ENCODE measurements at places on chromosomes 11 and 22.

- no peak for DNase-seq
These were observed 18.8 kb upstream of the P4HA3 start for GRCh38 chr11:74330075-74330858.

- DNase-seq: no peak
These were observed 92.5 kb upstream of the OR4B1 start for GRCh38 chr11:48123934-48124755.

GRCh38 chr11:73795925-73796632 lies 8.4 kb downstream of the MRPL48 start:
- DNase-seq: no peak

DNA sequence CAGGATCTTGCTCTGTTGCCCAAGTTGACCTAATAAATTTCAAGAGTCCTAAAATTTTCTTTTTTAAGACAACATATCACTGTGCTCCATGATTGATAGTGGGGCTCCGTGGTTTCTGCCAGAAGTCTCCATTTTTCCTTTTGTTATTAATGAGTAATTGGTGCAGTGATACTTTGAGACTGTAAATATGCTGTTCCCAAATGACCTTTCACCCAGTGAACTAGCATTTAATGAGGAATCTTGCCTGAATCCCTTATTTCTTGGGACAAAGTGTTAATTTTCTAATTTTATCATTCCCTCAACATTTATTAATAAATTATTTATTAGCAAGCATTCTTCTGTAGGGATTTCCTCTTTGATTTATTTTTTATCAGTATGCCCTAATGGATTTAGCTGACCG lies 2.3 kb upstream of the DHCR7 start:
- no peak for DNase-seq

DNA sequence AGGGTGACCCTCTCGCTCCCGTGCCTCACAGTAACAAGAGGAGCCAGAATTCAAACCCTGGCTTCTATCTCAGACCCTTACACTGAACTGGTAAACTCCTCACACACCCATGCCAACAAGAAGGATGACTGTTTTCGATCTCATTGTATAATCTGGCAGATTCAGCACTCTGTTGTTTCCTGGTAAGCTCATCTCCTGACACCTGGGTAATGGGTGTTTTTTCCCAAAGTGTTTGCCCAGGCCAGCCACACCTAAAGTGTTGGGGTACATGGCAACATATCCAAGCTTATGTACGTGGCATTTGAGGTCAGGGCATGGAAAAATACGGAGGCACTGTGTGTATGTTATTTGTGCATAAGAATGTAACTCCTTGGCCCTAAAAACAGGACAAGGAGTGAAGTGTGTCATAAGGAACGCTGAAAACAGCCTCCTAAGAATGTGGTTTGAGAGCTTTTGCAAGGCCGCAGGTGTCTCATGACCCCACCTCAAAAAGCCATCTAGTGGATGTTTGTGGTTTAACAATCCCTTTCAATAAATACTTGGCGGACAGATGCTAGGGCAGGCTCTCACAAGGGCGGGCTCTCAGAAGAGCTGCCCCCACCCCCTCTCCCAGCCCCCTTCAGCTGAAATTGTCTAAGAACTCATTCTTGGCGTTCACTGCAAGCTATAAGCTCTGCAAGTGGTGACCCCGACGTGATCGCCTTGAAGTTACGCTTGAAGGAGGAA lies at the start of gene MS4A15:
MS4A15 (plus strand) TSS at position 561 of the 726 bp plus-strand sequence. CDS start 6,867 bp downstream, outside the sequence.
- DNase-seq: no peak

- DNase-seq: no peak
These were observed 13.2 kb downstream of the KCNJ4 start for GRCh38 chr22:38441620-38442287.

DNA sequence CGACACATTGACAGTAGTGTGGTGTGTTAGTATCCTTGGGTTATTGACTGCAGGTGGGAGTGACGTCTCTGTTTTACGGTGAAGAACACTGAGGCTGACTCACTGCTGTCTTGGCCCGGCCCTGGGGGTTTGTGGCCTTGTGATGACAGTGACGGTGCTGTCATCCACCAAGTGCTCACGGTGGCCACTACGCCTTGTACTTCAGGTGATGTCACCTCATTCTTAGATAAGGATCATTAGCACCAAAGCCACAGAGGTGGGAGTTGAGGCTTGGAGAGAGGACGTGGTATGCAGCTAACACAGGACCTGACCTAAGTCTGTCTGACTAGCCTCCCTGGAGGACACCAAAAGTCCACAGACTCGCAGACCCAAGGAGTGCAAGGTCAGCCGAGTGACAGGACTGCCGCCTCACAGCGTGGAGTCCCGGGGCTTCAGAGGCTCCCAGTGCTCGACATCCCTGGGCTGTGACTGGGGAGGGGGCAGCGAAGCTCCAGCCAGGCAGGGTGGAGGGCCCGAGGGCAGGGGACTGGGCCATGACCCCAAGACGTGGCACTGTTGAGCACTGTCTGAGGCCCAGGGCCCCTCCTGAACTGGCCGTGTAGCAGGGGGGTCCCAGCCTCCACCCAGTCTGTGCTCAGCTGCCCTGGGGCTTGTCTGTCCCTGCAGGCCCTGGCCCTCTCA lies 56.5 kb downstream of the NAT10 start:
- DNase-seq: no peak

- DNase-seq: no peak
These were observed 146.8 kb downstream of the DBX1 start for GRCh38 chr11:20013346-20014066.

- no peak for DNase-seq
These were observed 6.9 kb downstream of the SULT4A1 start for GRCh38 chr22:43855431-43855830.

GRCh38 chr22:37119872-37120271 lies 10.4 kb upstream of the TMPRSS6 start:
- no peak for DNase-seq

DNA sequence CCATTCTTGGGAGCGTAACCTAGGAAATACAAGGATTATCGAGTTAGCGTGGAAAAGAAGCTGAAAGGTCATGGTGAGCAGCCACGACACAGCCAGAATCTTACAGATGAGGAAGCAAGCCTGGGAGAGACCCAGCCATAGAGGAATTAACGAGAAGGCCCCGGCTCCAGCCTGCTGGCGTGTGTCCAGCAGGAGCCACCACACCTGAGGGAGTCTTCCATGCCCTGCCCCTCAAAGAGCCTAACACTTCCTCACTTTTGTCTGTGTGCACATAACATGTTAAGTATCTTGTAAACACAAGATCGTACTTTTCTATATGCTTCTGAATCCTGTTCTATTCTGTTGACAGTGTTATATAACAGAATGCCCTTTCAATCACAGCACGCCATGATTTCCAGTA lies 18.1 kb downstream of the CECR2 start:
- DNase-seq: no peak

DNA sequence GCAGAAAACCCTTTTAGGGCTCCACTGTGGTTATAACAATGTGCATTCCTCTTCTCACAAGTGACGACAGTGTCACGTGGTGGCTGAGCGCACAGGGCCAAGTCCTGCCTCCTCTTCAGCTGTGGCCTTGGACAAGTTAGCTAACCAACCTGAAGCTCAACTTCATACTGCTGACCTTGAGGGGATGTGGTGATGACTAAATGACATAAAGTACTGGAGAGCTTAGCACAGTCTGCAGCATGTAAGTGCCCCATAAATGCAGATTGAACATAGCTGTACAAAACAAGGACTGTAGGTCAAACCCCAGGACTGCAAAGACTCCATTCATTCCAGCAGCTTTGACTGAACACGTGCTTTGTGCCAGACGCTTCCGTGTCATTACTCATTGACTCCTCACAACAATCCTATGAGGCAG lies 20.1 kb upstream of the MRGPRX2 start:
- DNase-seq: peak; percentile 53

DNA sequence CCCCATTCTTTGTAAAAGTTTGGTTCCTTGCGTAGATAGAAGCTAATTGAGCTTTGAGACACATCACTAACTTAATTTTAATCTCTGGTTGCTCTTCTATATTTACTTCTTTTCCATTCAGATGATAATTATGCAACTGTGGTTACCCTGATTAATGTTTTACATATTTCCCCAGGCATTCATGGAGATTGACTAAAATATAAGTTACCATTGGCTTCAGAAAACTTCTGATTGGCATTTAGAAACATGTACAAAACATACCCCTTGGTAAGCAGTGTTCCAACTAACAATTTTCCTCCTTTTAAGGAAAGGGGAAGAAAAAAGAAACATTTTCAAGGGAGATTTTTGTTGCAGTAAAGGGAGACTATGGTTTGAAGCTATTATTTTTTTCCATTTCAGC lies 43.9 kb downstream of the FAT3 start:
- DNase-seq: no peak

- DNase-seq: no peak
These were observed 16.6 kb downstream of the MED15 start for GRCh38 chr22:20524004-20524481.

DNA sequence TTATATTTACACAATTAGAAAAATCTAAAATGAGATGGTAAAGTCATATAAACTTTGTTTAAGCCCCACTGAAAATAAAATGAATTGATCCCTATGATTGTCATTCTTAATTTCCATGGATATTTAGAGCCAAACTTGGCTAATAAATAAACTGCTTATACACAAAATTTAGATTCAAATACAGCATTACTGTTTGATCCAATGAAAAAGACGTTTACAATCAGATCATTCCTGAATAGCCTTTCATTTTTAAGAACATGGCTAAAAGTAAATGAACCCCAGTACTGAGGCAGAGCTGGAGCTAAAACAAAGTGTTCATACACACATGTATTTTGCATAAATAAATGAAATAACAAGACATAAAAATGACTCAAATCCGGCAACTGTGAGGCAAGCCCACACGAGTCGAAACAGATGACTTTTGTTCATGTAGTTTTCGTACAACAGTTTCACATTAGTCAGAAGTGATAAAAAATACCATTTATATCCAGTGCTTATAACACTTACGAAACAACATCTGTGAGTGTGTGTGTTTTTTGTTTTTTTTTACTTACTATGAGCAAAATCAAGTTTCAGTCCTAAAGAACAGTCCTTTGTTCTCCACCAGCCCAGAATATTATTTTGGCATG lies 386.5 kb downstream of the SOX6 start:
- DNase-seq: no peak

DNA sequence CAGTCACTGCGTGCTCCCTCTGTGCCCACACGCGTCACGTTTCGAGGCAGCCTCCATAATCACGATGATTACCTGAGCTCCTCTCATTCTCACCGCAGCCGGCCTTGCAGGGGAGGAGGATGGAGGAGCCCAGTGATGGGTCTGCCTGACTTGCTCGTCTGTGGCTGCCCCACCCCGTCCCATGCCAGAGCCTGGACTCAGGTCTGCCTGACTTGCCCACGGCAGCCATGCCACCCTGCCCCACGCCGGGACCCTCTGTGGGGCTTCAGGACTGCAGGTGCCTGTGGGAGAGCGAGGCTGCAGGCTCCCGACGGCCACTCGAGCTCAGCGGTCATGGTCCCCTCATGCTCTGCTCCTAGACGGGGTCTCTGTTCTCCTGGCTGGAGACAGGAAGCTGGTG lies 1025.1 kb downstream of the BRD1 start:
- DNase-seq: no peak

GRCh38 chr11:1222491-1223345 lies at the start of gene MUC5B:
MUC5B (plus strand) TSS chr11:1223066; CDS start chr11:1223124, 58 bp downstream.
- DNase-seq: peak; percentile 50

DNA sequence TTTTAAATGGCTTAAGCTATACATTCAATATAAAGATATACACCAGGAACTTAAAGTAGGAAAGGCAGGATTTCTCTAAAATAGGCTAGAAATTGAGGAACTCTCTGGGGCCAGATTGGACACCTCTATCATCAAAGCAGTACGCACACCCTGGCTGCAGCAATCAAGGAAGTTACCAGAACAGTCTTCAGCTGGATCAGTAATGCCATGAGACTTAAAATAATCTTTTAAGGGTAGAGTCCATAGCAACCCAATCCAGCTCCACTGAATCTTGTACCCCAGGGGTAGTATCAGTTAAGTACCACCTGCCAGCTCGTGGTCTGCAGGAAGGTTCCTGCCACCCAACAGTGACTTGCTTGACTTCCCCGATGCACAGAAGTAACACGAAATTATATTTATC lies 3.0 kb downstream of the RDX start:
- DNase-seq: no peak

DNA sequence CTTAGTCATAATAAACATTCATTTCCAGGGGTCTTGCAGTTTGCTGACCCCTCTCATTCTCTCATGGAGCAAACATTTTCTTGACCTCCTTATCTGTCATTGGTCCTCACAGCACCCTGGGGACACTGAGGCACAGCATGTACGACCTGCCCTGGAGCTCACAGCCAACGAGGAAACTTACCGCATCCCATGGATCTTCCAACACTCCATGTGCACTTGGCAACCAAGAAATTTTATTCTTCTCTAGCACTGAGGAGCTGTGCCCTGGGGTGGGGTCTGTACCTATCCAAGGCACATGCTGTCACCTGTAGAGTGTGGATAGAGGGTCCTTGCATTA lies 69.4 kb upstream of the IGLL5 start:
- DNase-seq: no peak

GRCh38 chr11:62025487-62026105 lies 58.2 kb upstream of the FTH1 start:
- DNase-seq: peak; percentile 84

- DNase-seq: peak; percentile 92
These were observed at the start of gene UEVLD for GRCh38 chr11:18588297-18589252. UEVLD (minus strand) TSS chr11:18588734; CDS start chr11:18588654, 80 bp downstream.

DNA sequence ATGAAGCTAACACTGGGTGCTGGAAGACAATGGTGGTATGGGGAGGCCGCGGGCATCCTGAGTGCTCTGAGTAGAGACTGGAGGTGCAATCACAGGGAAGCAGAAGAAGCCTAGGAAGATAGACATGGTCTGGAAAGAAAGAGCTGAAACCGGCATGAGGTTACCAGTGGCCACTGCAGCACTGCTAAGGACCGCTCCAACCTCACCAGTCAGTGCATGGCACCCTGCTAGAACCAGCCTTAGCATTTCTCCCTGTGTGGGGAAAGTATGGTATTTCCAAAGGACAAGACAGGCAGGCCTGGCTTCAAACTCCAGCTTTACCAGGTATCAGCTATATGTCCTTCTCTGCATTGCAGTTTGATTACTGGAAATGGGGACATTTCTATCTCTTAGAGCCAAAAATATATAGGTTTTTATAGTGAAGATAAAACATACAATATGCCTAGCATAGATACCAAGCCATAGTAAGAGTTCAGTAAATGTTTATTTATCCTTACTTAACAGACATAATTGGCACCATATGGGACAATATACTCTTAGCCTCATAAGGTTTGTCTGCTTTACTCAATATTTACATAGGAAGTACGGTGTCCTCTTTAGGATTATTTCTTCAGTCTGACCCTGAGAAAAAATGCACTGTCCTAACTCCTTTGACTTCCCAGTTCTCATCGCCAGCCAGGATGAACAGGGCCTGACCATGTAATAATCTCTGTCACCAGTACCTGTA lies 231.1 kb downstream of the TENM4 start:
- no peak for DNase-seq

GRCh38 chr11:44623341-44623730 lies 57.9 kb downstream of the CD82 start:
- DNase-seq: no peak

- DNase-seq: no peak
These were observed 54.1 kb upstream of the BDNF start for GRCh38 chr11:27754035-27755017.

- DNase-seq: no peak
These were observed 352.3 kb upstream of the B3GAT1 start for GRCh38 chr11:134764367-134764766.

- DNase-seq: no peak
These were observed 23.3 kb upstream of the RRM1 start for GRCh38 chr11:4071325-4071724.

Data from lower lobe of right lung (tissue), 2 donors.